Hematopoietic multipotent progenitor cell treated with erythropoietin and hydrocortisone succinate and interleukin-3 and kit ligand, for 4 days (in vitro differentiated cells): ENCODE measurements at places on chromosomes 7 and 10.
A peak's percentile ranks its signal among the peaks of the same experiment; 100 is the strongest.

GRCh38 chr7:754531-755412 lies 27.7 kb upstream of the PRKAR1B start:
- DNase-seq: no peak

DNA sequence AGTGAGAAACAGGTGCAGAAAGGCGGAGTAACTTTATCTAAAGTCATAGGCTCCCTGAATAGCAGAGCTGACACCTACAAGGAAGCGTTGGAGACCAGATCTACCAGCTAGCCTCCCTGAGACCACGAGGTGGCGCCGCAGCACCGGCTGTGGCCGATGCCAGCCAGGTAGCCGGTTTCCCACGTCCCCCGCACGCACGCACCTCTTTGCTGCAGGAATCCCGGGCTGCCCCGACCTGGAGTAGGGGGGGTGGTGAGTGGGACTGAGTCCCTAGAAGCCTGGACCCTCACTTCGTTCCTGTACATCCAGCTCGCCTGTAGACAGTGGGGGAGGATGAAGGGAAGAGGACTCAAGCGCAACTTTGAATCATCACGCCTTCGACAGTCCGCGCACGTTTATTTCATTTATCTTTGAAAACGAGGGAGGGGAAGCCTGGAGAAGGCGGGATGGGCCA lies 3.7 kb downstream of the ELOVL3 start:
- DNase-seq: peak; percentile 89

DNA sequence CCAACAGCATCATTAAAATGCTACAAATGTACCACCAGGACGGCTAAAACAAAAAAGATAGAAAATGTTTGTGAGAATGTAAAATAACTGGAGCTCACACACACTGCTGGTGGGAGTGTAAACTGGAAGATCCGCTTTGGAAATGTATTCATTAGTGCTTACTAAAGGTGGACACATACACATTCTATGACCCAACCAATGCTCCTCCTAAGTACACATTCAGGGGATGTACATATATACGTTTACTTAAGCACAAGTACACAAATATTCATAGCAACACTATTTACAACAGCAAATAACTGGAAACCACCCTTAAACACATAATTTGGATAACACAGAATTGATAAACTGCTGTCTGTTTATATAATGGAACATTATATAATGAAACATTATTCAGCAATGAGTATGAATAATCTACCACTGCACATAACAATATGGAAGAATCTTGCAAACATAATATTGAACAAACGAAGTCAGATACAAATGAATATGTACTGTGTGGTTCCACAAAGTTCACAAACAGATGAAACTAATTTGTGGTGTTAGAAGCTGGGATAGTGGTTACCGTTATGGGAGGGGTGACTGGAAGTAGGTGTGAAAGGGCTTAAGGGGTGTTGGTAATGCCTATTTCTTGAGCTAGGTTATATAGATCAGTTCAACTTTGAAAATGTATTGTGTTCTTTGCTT lies 52.1 kb downstream of the STRA8 start:
- DNase-seq: no peak

DNA sequence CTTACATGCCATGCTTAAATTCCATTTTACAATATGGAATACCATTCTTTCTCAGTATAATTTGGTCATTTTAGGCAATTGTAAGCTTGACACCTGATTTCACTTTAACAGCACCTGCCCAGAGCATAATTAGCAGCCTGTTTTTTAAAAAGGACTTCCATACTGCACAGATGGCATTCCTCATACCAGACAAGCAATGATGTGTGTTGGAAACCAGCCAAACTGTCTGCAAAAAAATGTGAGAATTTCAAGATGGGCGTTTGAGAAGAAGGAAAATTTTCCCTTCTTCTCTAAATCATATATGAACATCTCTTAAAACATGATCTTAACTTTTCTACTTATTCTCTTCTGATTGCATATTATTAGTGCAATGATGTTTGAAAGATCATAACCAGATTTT lies 40.4 kb upstream of the AGMO start:
- DNase-seq: no peak

DNA sequence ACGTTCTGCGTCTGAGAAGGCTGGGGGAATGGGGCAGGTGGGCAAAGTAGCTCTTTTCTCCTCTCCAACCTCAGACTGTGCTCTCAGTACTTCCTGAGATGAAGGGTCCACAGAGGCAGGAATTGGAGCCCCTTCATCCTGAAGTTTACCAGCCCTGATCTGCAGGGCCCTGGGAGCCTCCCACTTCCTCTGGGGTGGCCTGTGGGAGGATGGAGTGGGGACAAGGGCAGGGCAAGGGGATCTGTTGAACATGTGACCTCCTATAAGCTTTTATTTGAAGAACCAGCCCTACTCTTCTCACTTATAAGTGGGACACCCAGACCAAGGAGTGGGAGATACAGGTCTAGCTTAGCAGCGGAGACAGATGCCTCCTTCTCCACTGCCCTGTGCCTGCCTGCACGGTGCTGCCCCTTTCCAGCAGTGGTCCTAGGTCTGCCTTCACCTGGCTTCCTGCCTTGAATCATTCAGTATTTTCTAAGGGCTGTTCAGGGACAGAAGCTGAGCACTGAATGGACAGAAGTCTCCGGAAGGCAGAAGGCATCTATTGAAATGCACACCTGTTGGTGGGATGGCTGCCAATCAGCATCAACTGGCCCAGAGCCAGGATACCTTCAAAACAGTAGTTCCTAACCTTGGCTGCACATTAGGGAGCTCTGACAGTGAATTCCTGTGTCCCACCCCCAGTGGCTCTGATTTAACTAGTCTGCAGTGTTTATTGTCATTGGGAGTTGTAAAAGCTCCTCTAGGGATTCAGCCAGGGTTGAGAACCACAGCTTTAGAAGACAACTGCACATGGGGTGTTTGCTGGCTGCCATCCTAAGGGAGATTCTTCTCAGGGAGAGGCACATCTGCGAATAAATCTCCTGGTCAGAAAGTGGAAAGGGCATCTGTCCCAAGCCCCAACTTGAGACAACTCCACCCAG lies 2.7 kb upstream of the ARHGAP22 start:
- no peak for DNase-seq

GRCh38 chr10:11668847-11669610 lies 57.6 kb upstream of the USP6NL start:
- DNase-seq: no peak

DNA sequence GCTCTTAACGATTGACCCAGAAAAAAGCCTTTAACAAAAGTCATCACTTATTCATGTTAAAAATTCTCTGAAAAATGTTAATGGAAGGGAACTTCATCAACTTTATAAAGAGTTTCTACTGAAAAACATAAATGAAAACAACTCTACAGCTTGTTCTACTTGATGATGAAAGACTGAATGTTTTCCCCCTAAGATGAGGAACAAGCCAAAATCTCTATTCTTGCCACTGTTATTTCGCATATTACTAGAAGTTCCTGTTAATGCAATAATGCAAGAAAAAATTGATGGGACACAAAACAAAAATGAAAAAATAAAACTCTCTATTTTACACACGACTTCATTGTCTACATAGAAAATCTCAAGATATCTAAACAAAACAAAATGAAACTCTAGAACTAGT lies 249.8 kb upstream of the AKR1E2 start:
- no peak for DNase-seq

DNA sequence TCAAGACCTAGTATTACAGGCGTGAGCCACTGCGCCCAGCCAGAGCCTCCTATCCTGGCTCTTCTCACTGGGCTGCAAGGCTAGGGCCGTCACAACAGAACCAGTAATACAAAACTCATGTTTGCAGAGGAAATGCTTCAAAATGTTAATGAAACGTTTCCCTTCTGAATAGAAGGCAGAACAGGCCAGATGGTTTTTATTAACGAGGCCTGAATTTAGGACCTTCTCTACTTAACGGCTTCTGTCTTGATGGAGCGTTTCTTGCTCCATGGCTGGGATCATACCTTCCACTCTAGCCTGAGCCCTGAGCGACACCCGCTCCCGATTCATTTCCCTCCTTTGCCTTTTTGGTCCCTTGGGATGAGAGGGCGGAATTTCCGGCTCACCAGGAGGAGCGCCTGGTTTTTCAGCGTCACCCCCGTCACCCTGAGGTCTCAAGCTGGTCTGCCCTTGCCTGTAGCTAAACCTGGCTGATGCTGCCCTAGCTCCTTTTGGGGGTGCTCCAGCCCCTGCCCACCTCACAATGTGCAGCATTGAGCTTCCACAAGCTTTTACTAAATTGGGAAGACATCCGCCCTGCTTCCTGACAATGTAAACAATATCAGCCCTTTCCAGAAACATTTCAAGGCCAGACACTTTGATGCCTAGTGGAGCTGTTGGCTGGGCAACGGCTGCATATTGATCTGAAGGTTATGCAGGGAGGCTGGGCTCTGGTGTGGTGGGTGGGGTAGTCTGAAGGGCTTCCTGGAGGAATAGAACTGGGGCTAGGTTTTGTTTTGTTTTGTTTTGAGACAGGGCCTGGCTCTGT lies 5.2 kb downstream of the CLIP2 start:
- DNase-seq: no peak

GRCh38 chr7:47553309-47553708 lies 28.6 kb downstream of the TNS3 start:
- DNase-seq: no peak

GRCh38 chr7:148852272-148852671 lies 31.8 kb downstream of the EZH2 start:
- DNase-seq: no peak

DNA sequence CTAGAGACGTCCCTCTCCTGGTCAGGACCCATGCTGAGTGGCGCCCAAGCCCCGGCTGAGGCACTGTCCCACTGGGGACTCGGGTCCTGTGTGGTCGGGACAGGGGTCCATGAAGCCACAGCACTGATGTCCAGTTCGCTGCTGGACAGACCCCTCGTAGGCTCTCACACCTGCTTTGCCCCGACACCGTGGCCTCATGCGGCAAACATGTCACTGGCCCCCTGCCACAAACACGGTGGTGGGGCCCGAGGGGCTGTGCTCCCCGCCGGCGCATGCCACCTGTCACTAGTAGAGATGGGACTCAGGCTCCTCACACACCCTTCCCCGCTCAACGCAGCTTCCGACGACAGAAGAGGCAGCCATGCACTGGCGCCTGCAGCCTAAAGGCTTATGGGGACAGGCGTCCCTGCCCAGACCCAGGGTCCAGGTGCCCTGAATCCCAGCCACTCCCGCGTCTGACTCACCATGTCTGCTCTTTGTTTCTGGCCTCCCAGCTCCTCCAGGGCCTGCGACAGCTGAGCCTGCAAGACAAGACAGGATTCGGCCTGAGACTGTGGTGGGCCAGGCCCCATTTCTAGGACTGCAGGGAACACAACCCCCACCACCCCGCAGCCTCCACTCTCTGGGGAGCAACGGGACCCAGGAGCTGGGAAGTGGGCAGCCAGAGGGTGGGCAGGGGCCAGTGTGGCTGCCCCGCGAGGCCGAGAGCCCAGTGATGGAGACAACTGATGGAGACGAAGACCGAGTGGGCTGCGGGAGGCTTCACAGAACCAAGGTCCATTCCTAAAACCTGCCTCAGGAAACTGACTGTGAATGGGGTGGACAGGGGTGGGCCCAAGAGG lies 230.9 kb downstream of the MAD1L1 start:
- no peak for DNase-seq

DNA sequence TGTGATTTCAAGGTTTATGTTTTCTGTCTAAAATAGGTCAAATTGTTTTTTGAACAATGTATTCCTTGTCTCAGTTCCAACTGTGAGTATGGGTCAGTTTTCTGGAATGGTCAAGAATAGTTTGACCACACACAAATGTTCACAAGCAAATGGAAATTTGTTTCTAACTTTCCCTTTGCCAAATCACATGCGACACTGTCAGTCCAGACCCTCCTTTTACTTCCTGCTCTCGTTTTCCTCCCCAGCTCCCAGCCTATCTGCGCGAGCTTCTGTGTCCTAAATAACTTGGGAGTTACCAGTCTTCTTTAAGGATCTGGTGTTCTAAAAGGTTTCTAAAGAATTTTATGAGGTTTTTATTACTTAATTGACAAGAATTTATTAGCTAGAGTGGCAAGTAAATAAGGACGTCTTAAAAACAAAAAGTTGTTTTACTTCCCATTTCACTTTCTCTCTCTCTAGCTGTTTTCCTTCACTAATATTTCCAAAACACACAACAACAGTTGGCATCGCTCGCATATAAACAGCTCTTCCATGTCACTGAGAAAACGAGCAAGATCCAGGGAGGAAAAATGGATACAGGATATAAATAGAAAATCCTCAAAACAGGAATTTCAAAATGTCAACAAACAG lies 266.1 kb upstream of the KLF6 start:
- DNase-seq: no peak

DNA sequence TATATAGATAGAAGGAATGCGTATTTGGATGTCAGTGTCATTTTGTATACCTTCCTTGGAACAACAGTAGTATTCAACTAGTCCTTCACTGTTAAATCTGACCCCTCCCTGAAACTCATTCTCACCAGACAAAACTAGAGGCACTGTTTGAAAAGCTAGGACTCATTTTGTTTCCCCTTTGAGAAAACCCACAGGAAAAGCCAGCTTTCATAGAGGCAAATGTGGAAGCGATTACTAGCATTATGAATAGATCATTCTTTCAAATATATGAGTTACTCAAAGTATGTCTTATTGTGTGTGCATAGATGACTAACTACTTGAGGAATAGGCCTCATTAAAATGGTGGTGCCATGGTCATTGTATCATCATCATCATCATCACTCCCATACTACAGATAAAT lies 1.9 kb upstream of the ASB15 start:
- DNase-seq: no peak

- DNase-seq: no peak
Observed at GRCh38 chr10:3353235-3353634, 180.7 kb upstream of the PITRM1 start.

DNA sequence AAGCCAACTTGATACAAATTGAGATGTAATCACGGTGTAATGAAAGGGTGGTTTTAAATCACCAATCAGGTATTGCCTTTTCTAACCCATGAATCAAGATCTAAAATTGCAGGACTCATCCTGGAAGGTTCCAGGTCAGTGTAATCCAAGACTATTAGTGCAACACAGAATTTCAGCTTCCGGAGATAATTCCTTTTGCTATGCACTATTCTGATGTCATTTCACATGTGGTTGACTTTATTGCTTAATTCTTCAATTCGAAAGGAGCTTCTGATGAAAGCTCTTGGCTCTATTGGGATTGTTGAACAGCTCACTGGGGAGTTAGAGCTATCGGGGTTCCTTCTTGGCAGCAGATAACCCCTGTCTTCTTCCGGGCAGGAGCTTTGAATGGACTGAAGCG lies 147.4 kb upstream of the INSYN2A start:
- DNase-seq: no peak

- DNase-seq: no peak
Observed at GRCh38 chr7:30281263-30281662, 3.1 kb upstream of the ZNRF2 start.

GRCh38 chr10:34781711-34782110 lies 33.4 kb downstream of the PARD3 start:
- DNase-seq: no peak

GRCh38 chr7:126718419-126718818 lies 534.3 kb downstream of the GRM8 start:
- DNase-seq: no peak

DNA sequence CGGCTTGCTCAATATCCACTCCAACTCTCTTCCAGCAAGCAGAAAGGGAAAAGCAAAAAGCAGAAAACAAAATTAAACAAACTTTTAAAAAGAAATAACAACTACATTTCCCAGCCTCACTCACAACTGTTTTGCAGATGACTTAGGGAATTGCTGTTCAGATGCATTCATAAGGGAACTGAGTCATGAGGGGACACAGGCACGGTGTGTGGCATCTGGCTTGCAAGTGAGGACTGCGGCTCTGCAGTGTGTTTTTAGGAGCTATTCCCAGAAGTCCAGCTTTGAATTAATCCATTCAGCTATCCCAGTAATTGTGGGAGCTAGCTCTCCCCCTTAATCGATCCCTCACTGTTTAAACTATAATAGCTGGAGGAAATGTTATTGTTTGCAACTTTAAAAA lies 30.3 kb downstream of the PTN start:
- DNase-seq: no peak
